ENCODE measurements at places on chromosomes 1 and 21.

DNA sequence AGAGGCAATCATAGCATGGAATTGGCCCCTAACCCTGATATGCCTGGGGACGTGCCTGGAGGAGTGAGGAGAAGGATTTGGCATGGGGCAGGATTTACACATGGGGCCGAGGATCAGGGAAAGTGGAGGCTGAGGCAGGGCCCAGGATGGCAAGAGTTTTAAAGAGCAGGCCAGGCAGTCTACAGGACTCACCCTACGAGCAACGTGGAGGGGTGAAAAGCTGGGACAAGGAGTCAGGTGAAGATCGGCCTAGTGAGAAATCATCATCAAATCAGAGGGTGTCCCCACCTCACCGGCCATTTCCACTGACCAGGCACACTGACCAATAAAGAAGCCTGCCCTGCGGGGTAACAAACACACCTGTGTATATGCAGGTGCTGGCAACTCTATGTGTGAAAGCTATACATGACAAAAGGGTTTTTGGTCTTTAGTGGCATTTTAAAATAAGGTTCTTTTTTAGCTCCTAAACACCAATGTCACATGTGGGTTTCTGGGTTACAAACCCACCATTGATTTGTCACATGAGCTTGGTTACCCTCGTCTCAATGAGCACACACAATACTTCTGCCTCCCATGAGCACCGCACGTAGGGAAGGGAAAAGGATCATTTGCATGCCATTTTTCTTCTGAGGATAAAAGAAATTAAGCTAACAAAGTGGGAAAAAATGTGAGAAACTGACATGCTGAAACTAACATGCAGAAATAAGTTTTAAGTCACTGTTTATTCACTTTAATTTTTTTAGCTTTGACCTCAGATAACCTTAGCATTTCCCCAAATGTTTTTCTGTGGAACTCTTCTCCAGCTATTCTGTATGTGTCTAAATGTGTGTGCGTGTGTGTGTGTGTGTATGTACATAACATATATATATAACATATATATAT, 168.1 kb upstream of the EDN2 start:
- DNase-seq: no peak

GRCh38 chr1:160309571-160309970, 24.6 kb upstream of the PEX19 start:
- DNase-seq: no peak

DNA sequence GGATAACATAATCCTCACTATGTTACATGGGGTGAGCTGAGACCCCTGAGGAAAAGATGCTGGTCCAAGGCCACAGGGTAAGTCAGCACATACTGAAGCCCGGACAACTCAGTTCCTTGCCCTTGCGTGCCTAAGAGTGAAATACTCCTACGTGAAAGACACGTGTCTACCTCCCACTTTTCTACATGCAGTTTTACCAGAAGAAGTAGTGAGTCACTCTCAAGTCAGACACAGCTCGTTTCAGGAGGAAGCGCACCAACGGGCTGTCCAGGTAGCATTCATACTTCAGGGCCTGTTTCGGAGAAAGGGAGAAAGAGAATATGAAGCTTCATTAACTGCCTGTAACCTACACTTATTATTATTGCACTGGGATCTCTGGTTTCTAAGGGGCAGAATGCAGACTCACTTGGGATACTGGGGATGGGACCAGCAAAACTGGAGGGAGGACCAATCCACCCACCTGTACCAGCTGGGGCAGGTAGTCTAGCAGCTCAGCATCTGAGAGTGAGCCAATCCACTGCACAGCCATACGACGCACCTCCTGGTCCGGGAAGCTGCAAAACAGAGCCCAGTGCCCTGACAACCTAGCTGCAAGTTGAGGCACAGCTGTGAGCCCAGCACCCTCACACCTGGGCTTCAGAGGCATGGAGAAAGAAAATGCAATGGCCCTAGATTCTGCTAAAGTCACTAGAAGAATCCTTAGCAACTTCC, 32.4 kb upstream of the PPP1R15B start:
- no peak for DNase-seq

DNA sequence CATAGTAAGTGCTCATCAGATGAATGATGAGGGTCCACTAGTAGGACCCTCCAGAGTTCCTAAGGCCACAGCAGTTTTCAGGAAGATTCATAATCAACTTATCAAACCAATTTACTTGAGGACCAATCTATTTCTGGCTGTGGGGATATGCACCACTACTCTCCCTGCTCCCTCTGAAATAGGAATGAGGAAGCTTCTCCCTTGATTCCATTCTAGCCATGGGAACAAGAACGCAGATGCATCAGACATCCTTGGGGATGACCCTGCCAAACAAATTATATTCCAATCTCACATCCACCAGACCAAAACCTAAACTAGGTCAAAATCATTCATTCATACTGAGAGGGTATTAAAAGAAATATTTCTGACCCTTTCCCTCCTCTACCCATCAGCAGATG, 31.5 kb downstream of the JAK1 start:
- DNase-seq: no peak

GRCh38 chr1:32773764-32774463, 43.2 kb downstream of the YARS1 start:
- DNase-seq: no peak

DNA sequence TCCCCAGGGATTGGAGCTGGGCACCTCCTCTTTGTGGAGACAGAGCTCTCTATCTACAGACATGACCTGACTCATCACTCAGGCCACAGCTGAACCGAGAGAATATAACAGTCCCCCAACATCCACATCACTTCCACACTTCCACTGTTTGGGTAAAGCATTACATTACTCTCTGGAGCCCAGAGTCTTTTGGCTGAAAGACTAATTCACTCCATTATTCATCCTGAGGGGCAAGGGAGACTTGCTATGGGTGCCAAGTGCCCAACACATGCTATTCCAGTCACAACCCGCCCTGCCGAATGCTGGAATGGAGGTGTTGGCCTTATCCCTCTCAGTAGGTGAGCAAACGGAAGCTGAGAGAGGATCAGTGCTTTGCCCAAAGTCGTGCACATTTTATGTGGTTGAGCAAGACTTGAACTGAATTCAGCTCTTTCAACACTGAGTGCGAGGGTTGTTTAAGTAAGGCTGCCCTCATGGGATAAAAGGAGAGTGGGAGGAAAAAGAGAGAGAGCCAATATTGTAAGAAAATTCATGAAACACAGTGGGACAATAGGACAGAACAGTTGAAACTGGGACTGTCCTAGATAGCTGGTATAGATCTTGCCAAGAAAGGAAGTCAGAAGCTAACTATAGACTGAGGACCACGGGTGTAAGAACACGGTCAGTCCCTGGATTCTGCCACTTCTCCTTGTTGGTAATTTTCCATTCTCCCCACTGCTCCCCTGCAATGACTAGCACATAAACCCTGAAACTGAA, 13.5 kb upstream of the CHI3L1 start:
- peak; percentile 53 for DNase-seq

DNA sequence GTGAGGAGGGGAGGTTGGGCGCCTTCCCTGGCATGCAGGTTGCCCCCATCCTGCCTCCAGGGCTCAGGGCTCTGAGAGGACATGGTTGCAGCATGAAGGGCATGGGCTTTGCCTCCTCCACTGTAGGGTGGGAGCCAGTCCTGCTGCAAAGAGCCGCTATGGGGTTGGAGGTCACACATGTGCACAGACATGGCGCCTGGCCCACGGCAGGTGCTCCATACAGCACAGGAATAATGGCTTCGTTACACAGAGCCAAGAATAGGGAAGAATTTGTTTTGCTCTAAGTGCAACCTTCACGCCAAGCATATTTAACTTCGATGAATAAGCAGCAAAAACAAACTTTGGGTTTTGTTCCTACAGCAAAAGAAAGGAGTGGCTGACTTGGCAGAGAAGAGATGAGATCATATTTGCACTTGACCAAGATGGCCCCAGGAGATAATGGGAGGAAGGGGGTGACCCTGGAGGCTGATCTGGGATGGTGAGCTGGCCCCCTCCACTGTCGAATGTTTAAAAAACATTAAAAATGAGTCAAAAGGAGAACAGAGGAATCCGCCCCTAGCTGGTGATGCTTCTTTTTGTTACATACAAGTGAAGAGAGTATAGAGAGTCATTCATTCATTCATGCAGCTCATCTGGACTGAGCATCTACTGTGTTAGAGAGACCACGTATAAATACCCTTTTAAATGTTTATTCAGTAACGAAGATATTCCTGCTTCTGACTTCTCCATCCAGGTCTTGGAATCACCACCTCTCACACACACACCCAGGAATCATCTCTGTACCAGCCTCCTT, 12.4 kb upstream of the C2CD2 start:
- DNase-seq: no peak

DNA sequence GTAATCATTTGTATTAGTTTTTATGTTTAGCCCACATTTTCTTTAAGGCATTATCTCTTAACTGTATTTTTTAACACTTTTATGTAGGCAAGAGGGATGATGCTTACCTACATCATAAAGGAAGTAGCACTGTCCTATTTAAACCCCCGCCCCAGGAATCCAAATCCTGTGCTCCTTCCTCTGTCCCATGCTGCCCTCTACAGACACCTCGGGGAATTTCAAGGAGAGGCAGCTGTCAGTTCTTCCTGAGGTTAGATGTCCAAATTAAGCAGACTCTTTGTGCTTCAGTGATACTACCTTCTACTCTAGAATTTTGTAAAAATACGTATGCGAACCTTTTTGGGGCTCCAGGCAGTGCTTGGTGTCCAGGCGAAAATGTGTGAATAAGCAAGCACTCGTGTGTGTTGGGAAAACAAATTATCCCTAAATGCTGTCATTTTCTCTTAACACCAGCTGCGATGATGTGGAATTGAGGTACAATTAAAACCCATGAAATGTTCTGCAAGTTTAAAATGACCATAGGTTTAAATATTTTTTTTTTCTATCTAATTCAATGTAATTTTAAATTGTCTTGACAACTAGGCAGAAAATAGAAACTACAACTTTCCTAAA, 19.2 kb downstream of the CRCT1 start:
- DNase-seq: peak; percentile 7

- DNase-seq: no peak
Observed at GRCh38 chr1:106717591-106717990, 338.9 kb upstream of the PRMT6 start.

GRCh38 chr1:58804853-58805565, 21.2 kb upstream of the JUN start:
- DNase-seq: no peak

DNA sequence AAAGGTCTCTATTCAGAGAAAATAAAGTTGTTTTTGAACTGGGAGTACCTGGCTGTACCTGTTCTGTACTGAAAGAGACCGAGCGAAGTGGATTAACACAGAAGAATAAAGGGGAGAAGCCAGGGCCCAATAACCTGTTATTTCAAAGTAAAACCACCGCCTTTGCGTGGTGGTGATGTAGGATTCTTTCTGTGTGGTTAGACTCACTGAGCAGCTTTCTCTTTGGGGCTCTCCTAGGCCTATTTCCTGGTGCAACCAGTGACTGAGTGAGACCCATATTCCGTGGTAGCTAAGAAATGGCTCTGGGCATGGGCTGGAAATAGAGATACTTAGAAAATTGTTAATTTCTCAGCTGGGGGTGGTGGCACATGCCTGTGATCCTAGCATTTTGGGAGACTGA, 99.9 kb downstream of the XCL2 start:
- no peak for DNase-seq

- no peak for DNase-seq
Observed at GRCh38 chr1:5311634-5312292, 657.4 kb downstream of the AJAP1 start.

DNA sequence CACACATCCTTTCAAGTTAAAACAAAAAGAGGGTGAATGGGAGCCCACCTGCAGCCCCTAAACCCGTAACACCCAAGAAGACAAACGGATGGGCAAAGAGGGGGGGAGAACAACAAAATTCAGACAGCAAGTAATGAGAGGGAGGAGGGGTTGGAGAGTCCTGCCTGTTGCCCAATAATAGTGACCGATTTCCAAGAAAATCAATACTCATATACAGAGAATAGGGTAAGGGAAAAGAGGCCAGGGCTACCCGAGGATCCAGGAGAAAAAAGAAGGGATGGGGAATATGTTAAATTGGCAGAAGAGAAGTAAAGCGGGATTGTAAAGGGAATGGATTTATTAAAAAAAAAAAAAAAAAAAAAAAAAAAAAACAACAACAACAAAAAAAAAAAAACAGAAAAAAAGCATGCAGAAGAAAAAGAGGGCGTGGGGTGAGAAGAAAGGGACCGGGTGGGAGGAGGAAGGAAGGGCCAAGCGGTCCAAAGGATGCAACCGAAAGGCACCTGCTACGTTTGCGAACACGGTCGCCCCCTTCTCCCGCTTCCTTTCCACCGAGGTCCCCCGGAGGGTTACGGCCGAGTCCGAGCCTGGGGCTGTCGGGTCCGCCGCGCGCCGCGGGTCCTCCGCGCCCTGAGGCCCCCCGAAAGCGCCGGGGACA, 930 bp downstream of the SLC30A10 start:
- DNase-seq: no peak

GRCh38 chr1:240691909-240692705, 80.2 kb upstream of the GREM2 start:
- DNase-seq: peak; percentile 45

GRCh38 chr1:72283307-72284083, 1.2 kb upstream of the NEGR1 start:
- DNase-seq: peak; percentile 84

DNA sequence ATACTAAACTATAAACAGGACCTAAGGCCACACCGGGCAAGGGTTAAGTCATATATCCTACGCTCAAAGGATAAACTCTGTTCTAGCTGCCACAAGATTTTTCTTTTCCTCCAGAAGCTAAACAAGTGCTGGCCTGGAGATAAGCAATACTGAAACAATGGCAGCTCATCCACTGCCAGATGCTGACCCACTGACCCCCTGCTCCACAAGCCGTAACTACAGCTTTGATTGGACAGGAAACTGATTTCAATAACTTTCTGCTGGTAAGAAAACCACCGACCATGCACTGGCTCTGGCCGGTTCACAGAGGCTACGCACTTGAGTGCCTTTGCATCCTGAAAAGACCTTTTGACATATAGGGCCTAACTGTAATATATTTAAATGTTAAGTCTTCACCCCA, 51.3 kb upstream of the PLA2G2C start:
- no peak for DNase-seq
